ENCODE measurements at places on chromosomes 12 and 14.

DNA sequence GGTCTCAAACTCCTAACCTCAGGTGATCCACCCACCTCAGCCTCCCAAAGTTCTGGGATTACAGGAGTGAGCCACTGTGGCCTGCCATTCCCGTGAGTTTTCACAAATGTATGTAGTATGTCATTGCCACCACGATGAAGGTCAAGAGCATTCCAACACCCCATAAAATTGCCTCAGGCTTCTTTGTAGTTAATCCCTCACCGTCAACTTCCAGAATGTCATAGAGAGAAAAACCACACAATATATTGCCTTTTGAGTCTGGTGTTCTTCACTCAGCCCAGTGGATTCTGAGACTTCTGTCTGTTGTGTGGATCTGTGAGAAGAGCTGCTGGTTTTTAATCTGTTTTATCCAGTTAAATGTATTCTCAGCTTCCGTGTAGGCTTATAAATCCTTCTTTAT is 12.6 kb upstream of the CFAP251 start:
- no peak for DNase-seq

DNA sequence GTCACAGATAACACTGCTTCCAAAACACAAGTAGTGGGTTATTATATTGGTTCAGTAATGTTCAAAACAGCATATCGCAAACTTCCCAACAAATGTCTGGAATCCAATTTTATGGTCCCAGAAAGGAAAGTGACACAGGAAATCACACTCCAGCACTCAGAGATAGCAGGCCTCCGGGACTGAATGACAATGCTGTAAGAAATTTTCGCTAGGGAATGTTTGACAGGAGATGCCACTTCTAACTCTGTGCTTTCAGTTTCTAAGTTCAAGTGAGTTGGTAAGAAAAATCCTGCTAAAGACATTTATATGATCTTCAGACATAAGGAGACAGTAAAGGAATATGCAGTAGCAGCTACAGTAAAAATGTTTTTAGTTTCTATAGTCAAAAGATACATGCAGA is 93.2 kb downstream of the SLC2A13 start:
- DNase-seq, result peak; percentile 28

- DNase-seq, result no peak
Measured at GRCh38 chr14:93691042-93691780, 97.1 kb downstream of the PRIMA1 start.

- DNase-seq, result no peak
Measured at GRCh38 chr14:37598747-37599506, 3.5 kb downstream of the TTC6 start.

DNA sequence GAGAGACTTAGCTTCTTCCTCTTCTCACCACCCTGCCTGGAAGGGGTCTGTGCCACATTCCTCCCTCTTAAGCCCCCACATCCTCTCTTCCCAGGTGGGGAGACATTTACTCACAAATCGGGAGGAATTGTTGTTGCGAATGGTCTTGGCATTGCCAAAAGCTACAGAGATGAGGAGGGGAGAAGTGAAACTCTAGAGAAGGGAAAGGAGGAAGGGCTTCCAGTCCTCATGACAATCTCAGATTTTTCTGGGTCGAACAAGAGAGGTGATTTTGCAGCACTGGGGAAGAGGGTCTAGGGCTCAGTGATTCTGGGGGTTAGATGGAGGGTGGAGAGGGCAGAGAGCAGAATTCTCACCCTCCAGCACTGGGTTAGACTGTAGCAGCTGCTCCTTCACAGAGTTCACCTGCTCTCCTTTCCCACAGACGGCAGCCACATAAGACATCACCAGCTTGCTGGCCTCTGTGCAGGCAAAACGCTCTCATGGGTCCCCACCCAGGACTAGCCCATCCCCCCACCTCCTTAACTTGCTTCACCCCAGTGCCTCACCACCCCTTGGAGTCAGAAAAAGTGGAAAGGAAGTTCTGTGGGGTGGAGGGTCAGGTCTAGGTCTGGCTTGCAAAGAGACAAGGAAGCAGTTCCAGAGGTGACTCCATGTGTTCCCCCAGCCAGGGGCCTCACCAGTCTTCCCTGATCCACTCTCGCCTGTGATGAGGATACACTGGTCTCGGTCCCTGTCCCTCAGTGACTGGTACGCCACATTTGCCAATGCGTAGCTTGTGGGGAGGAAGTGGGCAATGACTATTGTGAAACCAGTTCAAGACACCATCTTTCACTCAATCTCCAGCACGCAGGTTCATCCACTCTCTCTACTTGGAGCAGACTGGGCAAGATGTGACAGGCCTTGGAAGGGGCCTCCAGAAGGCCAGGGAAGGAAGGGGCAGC is 2.7 kb downstream of the MYO1A start:
- DNase-seq, result no peak

GRCh38 chr12:130639476-130640424 is 76.3 kb downstream of the RIMBP2 start:
- peak; percentile 82 for DNase-seq

- DNase-seq, result no peak
Measured at GRCh38 chr12:20063116-20063515, 305.2 kb upstream of the PDE3A start.

DNA sequence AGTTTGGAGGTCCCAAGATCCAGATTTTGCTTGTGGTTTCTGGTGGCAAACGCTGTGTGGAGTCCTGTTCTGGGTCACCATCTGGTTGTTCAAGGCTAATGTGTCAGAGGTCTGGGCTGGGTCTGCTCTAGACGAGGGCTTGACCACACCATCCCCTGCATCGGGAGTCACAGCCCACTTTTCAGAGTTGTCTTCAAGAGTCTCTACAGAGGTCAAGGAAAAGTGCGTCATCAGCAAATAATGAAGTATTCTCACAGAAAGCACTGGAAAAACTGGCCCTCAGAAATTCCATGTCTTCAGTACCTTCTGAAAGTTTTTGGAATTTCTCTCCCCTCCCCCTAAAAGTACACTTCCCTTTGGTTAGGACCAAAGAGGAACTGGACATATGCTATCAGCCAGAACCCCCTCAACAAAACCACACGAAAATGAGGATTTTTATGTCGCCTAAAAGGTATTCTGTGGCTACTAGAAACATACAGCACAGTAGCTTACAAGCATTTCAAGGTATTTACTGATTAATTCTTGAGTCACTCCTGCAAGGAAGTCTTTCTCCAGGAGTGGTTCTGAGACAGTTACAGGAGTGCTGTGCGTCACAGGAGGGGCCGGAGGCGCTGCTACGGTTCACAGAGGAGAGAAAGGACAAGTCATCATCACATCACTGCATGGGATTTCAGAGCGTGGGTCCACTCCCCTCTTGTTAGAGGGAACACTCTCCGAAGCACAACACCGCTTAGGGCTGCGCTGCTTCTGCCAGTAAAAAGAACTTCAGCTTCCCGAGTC is 35.4 kb downstream of the RAD52 start:
- DNase-seq, result peak; percentile 96

DNA sequence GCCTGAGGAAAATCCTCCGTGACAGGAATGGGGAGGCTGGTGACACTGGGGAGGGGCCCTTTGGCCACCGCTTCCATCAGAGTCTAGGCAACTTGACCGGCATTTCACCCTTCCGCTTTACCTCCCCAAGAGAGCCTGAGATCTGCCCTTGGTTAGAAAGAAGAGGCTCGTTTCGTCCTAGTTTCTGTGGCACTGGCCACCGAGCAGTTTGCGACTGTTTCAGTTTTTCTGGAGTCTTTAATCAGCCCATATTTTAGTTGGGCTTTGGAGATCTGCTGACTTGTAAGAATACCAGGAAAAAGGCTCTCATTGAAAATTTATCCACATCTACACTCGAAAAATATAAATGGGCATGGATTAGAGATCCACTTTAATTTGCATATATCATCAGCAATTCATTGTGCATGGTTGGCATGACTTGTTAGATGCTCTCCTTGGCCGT is 414 bp upstream of the ANKS1B start:
- no peak for DNase-seq

GRCh38 chr12:55642267-55642666 is 5.6 kb downstream of the OR10P1 start:
- no peak for DNase-seq

GRCh38 chr12:46455648-46456352 is 83.2 kb upstream of the SLC38A2 start:
- DNase-seq, result peak; percentile 80

DNA sequence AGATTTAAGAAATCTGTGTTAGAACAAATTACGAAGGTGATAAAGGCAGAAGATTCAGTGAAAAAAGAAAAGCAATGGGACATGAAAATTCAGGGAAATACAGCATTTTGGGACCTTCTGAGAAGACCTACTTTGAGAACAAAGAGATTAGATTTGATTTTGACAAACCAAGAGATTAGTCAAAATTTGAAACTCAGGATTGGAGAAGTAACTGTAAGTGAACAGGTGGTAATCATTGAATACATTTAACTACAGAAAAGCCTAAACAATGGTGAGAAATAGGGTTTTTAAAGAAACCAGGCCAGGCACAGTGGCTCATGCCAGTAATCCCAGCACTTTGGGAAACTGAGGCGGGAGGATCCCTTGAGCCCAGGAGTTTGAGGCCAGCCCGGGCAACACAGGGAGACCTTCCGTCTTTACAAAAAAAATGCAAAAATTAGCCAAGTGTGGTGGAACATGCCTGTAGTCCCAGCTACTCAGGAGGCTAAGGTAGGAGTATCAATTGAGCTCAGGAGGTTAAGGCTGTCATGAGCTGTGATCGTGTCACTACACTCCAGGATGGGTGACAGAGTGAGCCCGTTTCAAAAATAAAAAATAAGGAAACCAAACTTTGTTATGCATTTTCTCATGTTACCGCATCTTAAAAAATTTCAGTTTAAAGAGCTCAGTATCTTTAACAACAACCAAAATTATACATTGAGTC is 8.9 kb upstream of the SAV1 start:
- DNase-seq, result no peak

- DNase-seq, result peak; percentile 13
Measured at GRCh38 chr14:52895000-52895399, 55.9 kb downstream of the FERMT2 start.

DNA sequence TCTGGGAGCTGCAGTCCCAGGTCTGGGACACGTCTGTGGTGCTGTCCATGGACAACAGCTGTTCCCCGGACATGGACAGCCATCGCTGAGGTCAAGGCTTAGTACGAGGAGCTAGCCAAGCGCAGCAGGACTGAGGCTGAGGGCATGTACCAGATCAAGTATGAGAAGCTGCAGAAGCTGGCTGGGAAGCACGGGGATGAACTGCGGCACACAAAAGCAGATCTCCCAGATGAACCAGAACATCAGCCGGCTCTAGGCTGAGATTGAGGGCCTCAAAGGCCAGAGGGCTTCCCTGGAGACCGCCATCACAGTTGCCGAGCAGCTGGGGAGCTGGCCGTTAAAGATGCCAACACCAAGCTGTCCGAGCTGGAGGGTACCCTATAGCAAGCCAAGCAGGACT is 375.3 kb downstream of the SEC23A start:
- no peak for DNase-seq

GRCh38 chr12:64389154-64389553 is 1.4 kb downstream of the C12orf56 start:
- DNase-seq, result no peak

GRCh38 chr14:33781236-33781635 is 169.6 kb downstream of the EGLN3 start:
- no peak for DNase-seq

GRCh38 chr14:30995689-30996088 is 29.8 kb upstream of the AP4S1 start:
- no peak for DNase-seq

DNA sequence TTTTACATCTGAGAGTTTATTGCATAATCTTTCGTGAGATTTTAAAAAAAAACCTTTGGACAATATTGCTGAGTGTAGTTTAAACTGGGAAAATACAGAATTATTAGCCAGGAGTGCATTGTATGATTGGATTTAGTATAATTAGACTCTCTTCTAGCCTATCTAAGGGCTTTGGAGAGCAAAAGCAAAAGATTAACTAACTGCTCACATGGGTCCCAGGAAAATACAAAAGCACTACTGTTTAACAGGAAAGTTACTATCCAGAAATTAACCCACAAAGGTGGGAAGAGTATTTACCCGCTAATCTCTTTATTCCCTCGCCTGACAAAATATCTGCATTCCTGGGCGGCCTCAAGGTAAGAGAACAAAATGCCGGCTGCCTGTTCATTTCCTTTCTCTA is 309.5 kb downstream of the ATXN7L3B start:
- DNase-seq, result peak; percentile 4

GRCh38 chr12:122848471-122849351 is 13.5 kb downstream of the HIP1R start:
- DNase-seq, result no peak

GRCh38 chr14:96594961-96595360 is 92.8 kb downstream of the PAPOLA start:
- no peak for DNase-seq

DNA sequence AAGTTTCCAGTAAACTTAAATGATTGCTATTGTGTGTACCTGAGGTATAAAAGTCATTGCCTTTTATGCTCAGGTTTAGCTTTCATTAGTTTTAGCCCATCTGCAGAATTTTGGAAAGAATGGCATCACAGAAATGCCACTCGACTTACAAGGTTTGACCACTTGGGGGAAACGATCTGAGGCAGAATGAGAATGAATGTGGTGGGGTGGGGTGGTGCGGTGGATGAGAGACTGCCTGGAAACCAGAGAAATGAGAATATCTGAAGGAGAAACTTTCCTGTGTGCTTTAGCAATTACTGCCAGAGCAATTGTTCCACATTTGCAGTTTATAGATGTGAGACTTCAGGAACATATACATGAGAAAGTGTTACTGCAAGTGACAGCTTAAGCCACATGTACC is 225.4 kb upstream of the PDE3A start:
- no peak for DNase-seq

DNA sequence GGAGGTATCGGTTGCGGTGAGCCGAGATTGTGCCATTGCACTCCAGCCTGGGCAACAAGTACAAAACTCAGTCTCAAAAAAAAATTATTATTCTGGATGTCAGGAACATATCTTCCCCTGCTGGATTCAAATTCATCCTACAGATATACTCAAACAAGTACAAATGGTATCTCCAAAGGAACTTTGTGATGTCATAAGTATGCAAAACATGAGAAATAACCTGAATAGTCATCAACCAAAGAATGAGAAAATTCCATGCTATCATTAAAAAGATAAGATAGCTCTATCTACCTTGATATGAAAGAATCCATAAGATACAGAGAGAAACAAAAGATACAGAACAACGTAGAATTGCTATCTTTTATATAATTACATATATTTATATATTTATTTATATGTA is 67.7 kb downstream of the EEA1 start:
- no peak for DNase-seq

- no peak for DNase-seq
Measured at GRCh38 chr12:116532986-116533342, 26.2 kb upstream of the MAP1LC3B2 start.

DNA sequence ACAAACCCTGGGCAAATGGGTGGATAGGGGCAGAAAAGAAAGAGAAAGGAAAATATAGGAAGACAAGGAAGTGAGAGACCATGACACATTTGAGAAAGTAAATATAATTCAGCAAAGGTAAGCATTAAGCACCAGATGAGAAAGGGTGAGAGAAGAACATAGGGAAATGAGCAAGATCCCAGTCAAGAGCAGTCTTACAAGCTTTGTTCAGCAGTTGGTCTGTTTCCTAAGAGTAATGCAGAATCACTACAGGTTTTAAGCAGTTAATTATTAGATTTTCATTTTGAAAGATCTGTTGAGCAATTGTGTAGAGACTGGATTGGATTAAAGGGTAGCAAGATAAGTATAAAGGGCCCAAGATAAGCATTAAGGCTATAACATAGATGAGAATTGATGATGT is 146.3 kb downstream of the PLCZ1 start:
- DNase-seq, result peak; percentile 40

Data from kidney tubule cell (primary cell).